ENCODE measurements at places on chromosomes 13 and 19.
A peak's percentile ranks its signal among the peaks of the same experiment; 100 is the strongest.

DNA sequence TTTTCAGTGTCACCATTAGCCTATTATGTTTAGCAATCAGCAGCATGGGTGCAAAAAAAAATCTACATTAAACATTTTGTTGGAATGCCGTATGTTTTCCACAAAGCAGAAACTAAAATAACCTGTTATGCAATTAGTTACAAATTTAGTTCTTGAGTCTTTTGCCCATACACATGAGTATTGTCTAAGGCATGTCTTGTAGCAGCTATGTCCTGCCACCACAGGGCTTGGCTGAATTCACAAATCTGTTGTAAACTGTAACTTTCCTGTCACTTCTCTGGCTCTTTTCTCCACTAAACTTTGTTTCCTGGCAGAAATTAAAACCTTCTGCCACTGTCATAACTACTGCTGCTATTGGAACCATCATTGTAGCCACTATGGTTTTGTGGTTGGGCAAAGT, 277.9 kb upstream of the SPRY2 start:
- DNase-seq, result no peak

DNA sequence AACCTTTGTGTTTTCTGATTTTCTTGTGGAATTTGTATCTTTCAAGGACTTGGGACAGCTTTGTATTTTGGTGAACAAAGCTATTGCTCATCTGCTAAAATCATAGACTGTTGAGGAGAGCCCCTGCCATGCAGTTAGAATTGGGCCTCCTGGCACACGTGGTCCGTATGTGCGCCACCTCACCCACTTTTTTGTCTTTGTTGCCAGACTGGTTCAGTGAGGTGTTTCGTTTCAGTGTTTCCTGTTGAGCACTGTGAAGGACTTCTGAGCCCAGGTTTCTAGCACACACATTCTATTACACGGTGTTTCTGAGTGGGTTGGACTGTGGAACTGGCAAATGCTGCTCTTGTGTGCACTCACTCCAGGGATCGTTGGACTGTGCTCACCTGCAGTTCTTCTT, 37.6 kb upstream of the RNF113B start:
- no peak for DNase-seq

DNA sequence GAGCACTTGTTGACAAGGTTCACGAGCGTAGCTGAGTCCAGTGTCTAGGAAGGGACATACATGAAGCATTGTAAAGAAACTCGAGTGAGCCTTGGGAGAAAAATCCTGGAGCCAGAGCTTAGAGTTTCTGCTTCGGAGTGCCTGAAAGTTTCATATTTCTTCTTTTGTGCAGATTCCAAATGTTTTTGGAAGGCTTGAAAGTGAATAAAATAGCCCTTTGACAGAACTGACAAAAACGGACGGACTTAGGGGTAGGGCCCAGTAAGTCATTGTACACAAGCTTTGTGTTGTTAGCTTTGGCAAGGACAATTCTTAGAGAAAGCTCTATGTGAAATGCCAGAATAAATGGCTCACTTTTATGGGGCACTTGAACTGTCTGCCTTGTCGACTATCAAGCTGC, 2.8 kb downstream of the RNF113B start:
- DNase-seq, result no peak

DNA sequence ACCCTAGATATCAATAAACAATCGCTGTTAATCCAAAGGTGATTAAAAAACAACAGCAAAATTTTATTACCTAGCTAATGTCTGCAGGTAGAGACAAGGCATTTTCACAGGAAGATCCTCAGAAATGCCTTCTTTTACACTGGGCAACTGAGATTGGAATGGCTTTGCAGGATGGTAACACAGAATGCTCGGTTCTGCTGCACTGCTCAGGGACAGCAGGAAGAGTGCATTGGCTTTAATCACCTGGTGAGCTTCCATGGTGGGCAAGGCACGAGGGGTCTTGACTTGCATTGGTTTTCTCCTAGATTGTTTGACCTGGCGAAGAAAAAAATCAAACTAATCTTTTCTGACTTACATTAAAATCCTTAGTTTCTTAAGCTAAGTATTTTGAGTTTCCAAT, 68.3 kb upstream of the FBXL3 start:
- DNase-seq, result no peak

DNA sequence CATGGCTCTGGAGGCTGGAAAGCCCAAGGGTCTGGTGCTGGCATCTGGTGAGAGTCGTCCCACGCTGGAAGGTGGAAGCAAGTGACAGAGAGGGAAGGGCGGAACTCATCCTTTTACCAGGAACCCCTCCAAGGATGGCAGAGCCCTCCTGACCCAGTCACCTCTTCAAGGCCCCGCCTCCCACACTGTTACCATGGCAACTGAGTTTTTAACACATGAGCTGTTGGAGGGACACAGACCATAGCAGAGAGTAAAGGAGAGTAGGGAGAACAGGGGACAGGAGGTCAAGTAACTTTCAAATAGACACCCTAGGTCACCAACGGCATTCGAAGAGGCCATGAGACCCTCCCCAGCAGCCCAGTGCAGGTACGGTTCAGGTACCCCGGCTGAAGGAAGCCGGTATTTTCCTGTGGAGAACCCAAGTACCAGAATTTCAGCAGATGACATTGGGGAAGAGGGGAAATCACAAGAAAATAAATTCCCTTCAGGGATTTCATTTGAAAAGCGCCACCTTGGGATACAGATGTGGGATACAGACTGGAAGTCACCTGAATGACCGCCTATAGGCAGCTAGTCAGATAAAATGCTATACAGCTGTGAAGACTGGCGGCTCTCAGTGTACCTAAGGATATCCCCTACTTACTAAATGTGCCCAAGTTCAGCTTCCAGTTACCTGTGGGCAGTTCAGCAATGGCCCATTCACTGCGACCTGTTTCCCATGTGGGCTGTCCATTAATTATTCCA, 8.0 kb downstream of the IL17D start:
- no peak for DNase-seq

DNA sequence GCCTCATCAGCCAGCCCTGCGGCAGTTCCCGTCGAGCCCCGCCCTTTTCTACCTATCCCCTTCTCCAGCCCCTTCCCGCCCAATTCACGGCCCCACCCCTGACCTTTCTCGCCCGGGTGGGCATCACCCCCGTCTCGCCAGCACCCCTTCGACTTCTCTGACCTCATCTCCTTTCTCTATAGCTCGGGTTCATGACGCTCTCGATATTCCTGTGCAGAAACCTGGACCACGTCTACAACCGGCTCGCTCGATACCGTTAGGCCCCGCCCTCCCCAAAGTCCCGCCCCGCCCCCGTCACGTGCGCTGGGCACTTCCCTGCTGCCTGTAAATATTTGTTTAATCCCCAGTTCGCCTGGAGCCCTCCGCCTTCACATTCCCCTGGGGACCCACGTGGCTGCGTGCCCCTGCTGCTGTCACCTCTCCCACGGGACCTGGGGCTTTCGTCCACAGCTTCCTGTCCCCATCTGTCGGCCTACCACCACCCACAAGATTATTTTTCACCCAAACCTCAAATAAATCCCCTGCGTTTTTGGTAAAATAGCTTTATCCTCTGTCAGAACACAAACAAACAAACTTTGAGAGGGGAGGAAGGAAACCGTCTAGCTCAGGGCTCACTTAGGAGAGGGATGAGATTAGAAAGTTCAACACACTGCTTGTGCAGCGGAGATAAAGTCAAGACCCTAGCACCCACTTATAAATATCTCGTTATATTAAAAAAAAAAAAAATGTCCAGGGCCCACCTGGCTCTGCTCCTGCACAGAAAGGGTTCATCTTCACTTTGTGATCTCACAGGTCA, 5.1 kb downstream of the CD37 start:
- DNase-seq, result peak; percentile 82

DNA sequence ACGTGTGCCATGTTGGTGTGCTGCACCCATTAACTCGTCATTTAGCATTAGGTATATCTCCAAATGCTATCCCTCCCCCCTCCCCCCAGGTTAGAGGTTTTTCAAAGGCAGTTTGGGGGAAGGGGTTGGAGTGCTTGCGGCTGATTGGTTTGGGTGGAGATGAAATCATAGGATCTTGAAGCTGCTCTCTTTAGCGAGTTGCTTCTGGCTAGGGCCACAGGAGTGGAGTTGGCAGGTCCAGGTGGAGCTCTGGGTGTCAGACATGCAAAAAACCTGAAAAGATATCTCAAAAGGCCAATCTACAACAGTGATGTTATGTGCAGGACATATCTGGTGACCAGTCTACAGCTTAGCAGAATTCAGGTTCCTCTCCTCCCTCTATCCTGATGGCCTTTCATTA, 32.6 kb upstream of the CXCL17 start:
- DNase-seq, result no peak

DNA sequence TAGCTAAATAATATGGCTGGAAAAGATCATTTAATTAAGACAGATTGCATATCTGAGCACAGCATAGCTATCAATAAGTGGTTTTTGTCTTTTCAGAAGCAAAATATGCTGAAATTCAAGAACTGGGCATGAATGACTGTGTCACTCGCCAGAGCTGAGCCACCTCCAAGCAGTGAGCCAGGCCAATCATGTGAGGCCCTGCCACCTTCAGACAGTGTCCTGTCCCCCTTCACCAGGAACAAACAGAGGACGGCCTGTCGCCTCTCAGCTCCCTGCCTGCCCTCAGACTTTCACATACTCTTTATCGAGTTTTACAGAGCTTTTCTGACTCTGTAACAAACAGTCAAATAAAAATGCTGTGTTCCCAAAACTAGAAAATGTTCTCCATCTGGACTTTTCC, 171.0 kb upstream of the TSC22D1 start:
- DNase-seq, result no peak
